Stimulated activated CD8-positive, alpha-beta memory T cell treated with anti-CD3 and anti-CD28 coated beads, Interleukin-7, amount 100 ng/mL, for 1 hour (primary cell): ENCODE measurements at places on chromosomes 1 and 21.
A peak's percentile ranks its signal among the peaks of the same experiment; 100 is the strongest.

DNA sequence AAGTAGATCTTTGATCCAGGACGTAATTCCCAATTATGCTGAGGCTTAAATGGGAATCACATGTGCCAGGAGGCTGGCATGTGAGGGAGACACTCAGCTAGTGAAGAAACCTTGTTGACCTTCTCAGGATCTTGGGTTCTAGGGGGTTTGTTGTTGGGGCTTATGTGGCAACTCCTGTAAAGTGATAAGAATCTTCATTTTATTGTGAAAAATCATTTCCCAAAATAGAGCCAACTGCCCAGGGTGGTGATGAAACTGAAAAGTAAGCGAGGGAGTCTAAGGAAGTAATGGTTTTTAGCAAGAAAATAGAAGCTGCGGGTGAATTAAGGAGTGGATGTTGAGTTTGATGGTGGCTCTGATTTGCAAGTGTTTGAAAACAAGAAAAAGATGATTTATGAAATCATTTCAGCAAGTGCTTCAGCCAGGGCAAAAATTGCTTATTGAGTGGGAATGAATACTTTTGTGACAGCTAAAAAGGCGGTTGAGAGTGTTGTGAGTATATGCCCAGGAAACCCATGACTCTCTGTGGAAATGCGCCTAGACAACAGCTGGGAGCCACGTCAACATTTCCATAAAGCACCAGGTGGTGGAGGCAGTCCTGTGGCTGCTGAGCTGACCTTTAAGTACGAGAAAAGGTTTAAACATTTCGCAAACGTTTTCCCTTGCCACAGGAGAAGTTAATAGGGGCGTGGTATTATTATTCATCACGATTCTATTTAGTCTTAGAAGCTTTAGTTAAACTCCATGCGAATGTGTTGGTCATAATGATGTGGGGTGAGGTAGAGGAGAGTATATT, 102.7 kb downstream of the HMGB4 start:
- DNase-seq, result no peak

- DNase-seq, result no peak
Measured at GRCh38 chr1:66576645-66577044, 42.7 kb downstream of the SGIP1 start.

DNA sequence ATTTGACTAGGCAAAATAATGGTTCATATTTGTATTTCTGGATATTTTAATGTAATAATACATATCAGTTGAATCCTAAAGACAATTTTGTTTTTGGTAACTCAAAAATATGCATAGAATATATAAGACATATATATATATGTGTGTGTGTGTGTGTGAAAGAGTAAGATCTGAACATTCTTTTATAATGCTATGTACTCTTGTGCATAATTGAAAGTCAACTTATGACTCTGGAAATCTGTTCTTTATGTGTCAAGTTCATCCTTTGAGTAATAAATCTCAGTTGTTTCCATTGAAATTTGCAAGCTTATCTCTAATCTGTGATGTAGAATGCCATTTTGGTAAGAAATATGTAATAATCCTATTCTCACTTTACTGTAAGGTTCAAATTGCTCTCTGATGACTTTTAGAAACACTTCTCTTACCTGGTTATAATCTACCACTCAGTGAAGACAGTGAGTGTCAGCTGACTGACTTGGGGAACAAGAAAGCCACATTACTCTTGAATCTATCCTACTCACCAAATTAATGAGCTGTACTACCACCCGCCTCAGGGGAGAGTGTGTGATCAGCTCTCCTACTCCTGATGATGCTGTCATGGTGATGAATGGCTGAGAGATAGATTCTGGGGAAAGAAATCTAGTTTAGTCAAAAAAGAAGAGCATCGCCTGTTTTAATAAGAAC, 15.0 kb upstream of the NEK7 start:
- no peak for DNase-seq

- DNase-seq, result no peak
Measured at GRCh38 chr1:204350857-204351573, 8.7 kb downstream of the PLEKHA6 start.

- no peak for DNase-seq
Measured at GRCh38 chr1:156876281-156876680, 15.6 kb downstream of the NTRK1 start.

- DNase-seq, result no peak
Measured at GRCh38 chr1:30684881-30685795, 38.2 kb downstream of the MATN1 start.

DNA sequence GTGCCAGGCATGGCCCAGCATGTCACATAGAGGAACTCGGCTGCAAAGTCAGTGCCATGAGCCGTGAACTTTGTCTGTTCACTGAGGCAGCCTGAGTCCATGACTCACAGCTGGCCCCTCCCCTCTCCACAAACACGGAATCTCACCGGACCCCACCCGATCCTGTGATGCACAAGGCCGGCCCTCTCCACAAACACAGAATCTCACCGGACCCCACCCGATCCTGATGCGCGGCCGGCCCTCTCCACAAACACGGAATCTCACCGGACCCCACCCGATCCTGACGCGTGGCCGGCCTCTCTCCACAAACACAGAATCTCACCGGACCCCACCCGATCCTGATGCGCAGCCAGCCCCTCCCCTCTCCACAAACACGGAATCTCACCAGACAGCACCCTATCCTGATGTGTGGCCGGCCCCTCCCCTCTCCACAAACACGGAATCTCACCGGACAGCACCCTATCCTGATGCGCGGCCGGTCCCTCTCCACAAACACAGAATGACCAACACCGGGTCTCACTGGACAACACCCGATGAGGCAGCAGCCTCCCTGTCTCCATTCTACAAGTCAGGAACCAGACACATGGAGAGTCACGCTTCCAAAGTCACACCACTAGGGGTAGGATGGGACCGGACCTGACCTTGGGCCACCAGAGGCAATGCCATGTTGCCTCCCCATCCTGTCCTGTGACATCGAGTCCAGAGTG, 39.6 kb upstream of the GPR153 start:
- no peak for DNase-seq

DNA sequence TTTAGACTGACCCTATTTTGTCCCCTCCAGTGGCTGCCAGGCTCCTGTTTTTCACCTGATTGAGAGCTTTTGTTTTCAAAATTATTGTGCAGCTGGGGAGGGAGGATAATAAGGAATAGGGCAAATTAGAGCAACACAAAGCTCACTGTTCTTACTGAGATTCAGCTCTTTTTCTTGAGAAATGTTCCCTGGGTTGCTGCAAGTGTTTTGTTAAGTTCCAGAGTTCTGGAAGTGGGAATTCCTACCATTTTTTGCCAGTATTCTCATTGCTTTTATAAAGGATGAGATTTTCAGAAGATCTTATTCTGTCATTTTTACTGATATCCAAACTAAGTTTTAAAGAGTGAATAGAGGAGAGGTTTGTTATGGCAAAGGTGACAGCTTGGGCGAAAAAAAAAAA, 417.7 kb downstream of the SIPA1L2 start:
- no peak for DNase-seq

DNA sequence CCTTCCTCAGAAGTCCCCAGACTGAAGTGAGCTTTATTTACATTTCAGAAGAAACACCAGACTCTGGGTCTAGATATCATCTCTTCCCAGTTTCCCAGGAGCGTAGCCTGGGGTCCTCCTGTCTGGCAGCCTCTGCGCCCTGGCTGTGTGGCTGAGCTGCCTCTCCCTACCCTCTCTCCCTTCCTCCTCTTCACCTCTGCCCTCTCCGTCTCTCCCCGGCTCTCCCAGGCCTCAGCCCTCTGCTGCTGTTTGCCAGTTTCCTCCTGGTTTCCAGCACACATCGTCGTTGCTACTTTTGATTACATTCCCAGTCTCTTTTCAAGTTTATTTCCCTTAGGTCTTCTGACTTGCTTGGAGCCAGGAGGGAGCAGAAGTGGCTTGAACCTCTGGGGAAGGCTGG, 91.1 kb upstream of the DISP3 start:
- DNase-seq, result no peak

- no peak for DNase-seq
Measured at GRCh38 chr1:31795801-31796621, 19.8 kb downstream of the SPOCD1 start.

GRCh38 chr1:204529371-204529895, 13.2 kb downstream of the MDM4 start:
- no peak for DNase-seq

DNA sequence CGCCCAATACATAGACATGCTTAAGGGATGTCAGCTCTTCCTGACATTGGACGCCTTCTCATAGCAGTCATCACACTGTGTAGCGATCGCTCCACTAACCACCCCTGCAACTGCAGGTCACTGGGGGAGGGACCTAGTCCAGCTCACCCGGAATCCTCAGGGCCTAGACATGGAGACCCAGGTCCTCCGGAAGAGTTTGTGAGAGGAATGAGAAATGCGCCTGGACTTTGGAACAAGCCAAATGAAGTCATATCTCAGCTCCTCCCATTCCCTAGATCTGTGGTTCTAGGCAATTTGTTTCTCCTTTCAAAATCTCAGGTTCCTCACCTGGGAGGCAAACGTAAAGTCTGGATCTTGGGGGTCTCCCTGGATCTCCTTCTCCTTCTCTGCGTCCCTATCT, 253.3 kb downstream of the KAZN start:
- DNase-seq, result no peak

DNA sequence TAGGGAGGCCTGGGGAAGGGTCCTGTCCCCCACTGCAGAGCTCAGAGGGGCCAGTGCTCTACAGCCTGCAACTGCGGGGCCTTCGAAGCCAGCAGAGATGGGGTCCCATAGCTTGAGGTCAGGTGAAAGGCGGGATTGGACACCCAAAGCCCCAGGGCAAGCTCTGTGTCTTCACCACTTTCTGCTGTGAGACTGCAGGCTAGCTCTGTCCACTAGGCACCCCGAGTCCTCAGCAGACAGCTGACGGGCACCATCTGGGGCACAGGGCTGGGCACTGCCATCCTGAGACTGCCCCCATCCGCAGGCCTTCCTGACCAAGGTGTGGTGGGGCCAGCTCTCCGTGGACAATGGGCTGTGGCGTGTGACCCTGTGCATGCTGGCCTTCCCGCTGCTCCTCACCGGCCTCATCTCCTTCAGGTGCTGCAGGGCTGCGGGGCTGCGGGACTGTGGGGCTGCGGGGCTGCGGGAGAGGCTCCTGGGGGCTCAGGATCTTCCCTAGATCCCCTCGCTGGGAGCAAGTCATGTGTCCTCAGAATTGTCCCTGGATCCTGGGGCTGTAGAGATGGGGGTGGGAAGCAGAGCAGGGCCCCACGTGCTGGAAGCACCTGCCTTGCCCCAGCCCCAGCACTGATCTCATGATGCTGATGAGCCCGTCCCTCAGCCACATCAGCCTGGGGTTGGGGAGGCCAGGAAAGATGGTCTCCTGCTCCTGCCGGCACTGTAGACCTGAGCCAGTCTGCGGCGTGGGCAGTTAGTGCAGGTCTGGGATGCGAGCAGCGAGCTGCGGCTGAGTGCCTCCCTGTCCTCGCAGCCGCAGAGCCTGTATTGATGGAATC, 46.8 kb downstream of the TRPM2 start:
- DNase-seq, result no peak

DNA sequence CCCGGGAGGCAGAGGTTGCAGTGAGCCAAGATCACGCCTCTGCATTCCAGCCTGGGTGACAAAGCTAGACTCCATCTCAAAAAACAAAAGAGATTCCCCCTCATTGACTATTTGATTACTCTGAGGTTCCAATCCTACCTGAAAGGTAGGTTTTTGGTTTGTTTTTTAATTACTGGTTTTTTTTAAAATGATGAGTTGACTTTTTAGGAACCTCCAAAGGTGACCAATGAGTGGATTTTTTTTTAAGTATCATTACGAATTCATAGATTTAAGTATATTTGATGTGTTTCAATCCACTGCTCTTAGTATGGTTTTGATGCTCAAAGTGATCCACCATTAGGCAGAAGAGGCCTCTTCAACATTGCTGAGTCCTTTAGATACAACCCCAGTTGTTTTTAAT, 47.9 kb upstream of the LAX1 start:
- no peak for DNase-seq

DNA sequence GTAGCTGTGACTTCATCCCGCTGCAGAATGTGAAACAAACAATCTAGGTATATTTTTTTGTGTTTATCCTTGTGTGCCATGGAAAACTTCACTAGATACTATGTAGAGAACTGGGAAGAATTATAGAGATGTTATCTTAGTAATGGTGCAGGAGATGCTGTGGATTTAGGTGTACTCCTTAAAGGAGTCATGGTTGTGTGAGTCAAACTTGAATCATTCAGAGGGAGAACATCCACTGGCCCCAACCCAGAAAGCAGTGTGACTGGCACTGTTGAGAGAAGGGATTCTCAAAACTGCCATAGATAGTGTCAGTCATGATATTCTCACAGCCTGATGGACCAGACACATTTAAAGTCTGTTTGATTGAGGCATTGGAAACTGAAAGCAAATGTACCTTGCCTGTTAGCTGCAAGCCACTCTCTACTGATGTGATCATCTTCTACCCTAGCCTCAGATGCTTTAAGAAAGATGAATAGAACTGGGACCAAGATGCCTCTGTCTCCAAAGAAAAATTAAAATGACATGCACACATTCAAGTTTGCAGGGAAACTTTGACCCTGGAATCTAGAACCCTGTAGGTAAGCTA, 754.6 kb downstream of the MRPL39 start:
- DNase-seq, result no peak

- DNase-seq, result no peak
Measured at GRCh38 chr1:156499194-156499841, 1.3 kb downstream of the MEF2D start.

- DNase-seq, result no peak
Measured at GRCh38 chr1:106699433-106699832, 357.0 kb upstream of the PRMT6 start.

GRCh38 chr1:182754543-182755314, 34.8 kb upstream of the NPL start:
- DNase-seq, result no peak

DNA sequence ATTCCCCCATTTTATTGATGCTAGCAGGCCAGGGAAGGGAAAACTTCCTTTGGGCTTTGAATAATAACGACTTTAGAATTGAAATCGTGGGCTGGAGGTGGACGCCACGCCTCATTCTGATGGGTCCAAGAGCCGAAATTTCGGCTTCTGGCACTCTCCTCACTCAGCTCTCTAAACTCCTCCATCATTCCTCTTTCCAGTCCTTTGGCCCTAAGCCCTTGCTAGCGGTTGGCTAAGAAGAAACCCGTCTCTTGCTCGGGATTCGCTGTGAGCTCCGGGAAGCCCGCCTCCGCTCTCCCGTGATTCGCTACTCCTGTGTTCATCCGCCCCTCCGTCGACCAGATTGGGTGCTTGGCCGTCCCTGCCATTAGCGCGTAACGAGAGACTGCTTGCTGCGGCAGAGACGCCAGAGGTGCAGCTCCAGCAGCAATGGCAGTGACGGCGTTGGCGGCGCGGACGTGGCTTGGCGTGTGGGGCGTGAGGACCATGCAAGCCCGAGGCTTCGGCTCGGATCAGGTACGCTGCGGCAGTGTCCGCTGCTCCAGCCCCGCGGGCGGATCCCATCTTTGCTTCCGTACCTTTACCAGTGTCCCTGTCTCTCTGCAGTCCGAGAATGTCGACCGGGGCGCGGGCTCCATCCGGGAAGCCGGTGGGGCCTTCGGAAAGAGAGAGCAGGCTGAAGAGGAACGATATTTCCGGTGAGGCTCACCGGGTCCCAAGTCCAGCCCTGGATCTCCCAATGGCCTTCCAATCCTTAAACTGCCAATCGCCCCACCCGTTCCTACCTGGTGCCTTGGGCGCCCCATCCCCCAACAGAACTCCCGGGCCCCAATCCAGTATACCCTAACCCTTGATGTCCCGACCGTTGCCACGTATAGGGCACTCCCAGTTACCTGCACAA, at the start of gene ATP5IF1:
Gene ATP5IF1, plus strand, starts transcription at position 370 of the 901 bp plus-strand sequence. Its CDS starts 60 bp downstream, at position 430.
- peak; percentile 85 for DNase-seq
